PC-9 (cell line): ENCODE measurements at places on chromosomes 5 and 9. TPM values are rescaled to one million over a fixed set of nuclear protein-coding genes. Genes with fewer than 3 reads are reported as not detected.

GRCh38 chr5:18546591-18546990 is 912.3 kb downstream of the TAF11L14 start:
- no peaks in the 10 kb centered on the region for H3K36me3 ChIP-seq
- H3K4me3 ChIP-seq: no peak overlapping the region
- H3K27me3 ChIP-seq: no peaks in the 10 kb centered on the region
- DNase-seq: no peak
- no peak overlapping the region for H3K27ac ChIP-seq

DNA sequence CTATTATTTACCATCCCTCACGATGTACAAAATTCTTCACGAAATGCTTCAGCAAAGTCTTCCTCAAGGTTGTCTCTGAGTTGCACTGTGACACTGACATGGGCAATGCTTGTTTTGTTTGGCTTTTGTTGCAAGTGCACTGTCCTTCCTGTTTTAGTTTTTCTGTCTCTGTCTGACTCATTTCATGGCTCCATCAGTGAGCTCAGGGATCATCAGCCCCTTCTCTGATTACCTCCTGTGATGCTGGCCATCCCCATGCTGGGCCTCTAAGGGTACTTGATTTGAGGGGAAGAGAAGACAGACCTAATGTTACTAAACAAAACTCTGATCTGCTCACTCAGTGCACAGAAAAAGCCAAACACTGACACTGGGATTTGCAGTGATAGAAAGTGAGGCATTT is 37.6 kb upstream of the STX17 start:
- H3K4me3 ChIP-seq: no peak overlapping the region
- no peaks in the 10 kb centered on the region for H3K36me3 ChIP-seq
- H3K27me3 ChIP-seq: no peaks in the 10 kb centered on the region
- peaks cover 19% of the 10 kb centered on the region for H3K4me1 ChIP-seq

DNA sequence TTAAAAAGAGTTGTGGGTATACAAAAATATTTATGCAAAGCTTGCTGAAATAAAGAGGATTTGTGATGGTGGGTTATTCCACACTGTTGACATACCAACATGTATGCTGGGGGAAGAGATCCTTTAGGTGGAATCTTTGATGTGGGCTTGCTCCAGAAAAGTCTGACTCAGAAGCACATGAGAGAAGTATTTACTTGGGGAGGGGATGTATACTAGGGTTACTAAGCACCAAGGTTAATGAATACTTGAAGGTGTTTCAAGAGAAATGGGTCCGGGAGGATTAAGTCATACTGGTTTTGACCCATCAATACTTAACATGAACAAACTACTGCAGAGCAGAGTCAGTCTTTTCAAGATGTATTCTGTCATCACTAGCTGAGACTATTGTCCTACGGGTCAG is 316.4 kb upstream of the GRIN3A start:
- DNase-seq: no peak
- H3K4me1 ChIP-seq: no peaks in the 10 kb centered on the region
- no peak overlapping the region for H3K4me3 ChIP-seq

The CDX1 gene
- not detected in 2 replicates for total RNA-seq

DNA sequence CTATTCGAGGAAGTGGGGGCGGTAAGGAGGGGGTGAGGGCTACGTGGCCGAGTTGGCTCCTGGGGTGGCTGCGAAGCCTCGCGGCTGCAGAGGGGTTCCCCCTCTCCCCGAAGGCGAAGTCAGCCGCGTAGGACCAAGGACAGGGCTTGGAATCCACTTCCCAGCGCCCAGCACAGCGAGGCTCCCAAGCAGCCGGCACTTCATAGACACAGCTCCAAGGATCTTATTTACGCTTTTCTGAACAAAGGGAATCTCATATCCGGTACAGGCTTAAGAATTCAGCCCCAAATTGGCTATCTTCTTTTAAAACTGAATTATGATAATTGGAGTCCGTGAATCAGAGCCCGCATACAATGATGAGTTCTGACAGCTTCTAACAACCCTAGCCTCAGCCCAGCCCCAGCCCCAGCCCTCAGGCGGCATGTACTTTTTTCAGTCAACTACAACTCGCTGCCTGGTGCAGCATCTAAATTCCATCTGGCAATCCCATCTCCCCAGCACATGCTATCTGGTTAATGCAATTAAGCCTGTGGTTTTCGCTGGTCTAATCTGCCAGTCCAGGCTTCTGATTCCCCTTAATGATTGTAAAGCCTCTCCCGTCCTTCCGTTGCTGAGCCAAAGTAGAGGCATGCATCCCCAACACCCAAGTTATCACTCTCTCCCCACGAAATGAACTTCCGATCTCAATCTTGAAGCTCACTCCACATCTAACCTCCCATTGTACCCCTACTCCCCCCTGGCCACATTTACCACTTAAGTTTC is 1.0 kb downstream of the ELAVL2 start:
- no peak for DNase-seq
- no peaks in the 10 kb centered on the region for H3K36me3 ChIP-seq
- H3K27ac ChIP-seq: no peak overlapping the region
- peaks cover 4% of the 10 kb centered on the region for H3K27me3 ChIP-seq

The SPATA31C1 gene
- not detected in 2 replicates for total RNA-seq
